T-helper 17 cell (primary cell): ENCODE measurements at places on chromosomes 3 and 15.

- no peak for DNase-seq
Measured at GRCh38 chr3:44762690-44763089, 1.1 kb downstream of the KIF15 start.

- DNase-seq: no peak
Measured at GRCh38 chr3:145812391-145812790, 348.6 kb downstream of the PLOD2 start.

DNA sequence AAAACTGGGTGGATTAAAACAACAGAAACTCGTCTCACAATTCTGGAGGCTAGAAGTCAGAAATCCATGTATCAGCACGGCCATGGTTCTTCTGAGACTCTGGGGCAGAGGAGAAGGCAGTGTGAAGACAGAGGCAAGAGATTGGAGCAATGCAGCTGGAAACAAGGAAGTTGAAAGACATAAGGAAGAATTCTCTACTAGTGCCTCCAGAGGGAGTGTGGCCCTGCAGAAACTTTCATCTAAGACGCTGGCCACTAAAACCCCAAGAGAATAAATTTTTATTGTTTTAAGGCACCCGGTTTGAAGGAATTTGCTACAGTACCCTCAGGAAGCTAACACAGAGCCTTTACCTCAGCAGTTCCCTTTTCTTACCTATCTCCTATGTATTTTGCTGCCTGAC, 1012.2 kb upstream of the CADM2 start:
- no peak for DNase-seq

- DNase-seq: no peak
Measured at GRCh38 chr3:77814845-77815244, 774.9 kb downstream of the ROBO2 start.

DNA sequence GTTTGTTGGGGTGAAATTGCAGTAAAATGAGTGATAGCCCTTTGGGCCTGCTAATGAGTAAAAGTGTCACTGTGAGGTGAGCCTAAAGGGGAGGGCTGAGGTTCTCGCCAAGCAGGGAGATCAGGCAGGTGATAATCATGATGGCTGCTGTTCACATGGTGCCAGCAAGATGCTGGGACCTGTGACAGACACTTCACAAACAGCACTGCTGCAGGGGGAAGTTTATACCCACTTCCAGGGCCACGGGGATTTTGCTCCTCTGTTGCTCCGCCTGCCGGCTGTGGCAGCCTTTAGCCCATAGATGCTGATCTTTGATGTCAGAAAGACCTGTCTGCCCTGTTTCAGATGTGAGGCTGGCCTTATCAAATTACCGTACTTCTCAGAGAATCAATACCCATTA, 96.7 kb downstream of the SV2B start:
- no peak for DNase-seq

DNA sequence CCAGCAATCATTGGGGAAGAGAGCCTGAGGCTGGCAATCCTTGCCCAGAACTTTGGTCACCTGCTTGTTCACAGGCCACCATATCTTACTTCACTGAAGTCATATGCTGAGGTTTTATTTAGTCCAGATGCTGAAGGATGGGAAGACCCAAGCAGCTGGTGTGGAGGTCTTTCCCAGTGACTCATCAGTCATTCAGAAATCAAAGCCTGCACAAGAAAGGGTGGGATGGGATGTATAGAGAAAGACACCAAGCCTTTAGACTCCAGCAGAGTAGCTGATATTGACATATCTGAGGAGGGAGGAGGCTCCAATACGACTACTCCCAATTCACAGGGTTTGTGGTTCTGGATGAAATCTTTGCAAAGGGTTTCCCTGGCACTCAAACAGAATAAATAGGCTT, 13.0 kb upstream of the PHLDB2 start:
- no peak for DNase-seq

- no peak for DNase-seq
Measured at GRCh38 chr3:48446043-48446424, 503 bp upstream of the ATRIP start.

- no peak for DNase-seq
Measured at GRCh38 chr15:59841036-59841435, 151.9 kb upstream of the BNIP2 start.

GRCh38 chr3:53613125-53613524, 118.7 kb downstream of the CACNA1D start:
- DNase-seq: no peak

GRCh38 chr3:13708301-13708700, 159.4 kb downstream of the FBLN2 start:
- DNase-seq: no peak

- no peak for DNase-seq
Measured at GRCh38 chr15:59369597-59369996, 3.1 kb downstream of the MYO1E start.

GRCh38 chr3:146465693-146466465, 3.5 kb downstream of the PLSCR2 start:
- DNase-seq: no peak

- DNase-seq: no peak
Measured at GRCh38 chr15:99452728-99453636, 112.8 kb upstream of the MEF2A start.
